ENCODE measurements at places on chromosomes 7 and 10.

DNA sequence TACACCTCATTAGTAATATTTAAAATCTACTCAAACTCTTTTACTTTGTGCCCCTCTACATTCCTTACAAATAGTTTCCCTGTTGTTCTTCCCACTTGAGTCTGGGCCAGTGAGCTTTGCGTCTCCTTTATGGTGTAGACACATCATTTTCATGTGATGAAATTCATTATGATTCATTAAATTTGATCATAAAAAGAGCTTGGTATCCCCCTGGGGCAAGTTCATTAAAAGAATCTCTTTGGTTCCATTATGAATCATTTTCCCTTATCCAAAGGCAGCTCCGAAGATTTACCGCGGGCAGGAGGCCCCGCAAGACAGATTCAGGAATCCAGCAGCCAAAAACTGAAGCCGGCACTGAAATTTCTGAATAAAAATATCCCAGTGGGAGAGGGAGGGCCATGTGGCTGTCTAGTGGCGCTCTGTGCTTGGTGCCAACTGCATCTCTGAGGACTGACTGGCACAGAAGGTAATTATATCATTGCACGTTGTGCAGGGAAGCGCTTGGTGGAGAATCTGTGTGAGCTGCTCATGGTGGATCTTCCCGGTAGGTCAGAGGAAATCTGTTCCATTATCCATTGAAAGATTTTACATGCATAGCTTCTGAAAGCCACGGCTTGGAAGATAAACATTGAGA, 151.4 kb upstream of the PITRM1 start:
- no peak for DNase-seq

DNA sequence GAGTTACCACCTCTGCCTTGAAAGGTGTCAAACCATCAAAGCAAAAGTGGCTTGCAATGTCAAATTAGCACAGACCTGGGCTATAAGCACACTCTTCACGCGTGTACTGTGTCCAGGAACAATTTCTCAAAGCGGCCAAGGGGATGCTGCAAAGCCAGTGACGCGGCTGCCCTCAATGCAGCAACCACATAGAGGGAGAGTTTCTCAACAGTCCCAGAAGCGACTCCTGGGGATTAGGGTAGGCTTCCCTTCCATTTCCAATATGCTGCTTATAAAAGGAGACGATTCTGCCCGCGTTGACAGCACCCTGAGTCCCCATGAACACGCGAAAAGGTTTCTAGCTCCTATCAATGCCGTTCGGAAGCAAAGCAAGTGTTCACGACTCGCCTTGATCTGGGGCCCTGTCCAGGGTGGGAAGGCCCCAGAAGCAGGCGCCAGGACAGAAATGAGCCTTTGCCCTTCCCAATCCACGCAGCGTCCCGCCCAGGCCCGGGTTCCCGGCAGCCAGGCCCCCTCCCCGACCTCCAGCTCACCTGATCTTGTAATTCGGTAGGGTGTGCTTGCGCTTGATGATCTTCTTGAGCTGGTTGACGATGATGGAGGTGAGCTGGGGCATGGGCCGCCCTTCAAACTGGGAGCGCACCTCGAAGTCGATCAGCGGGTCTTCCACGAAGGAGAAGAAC, 1.3 kb downstream of the PDZD8 start:
- DNase-seq: peak; percentile 59

- DNase-seq: no peak
These were observed 14.7 kb downstream of the AQP1 start for GRCh38 chr7:30926313-30926712.

- DNase-seq: no peak
These were observed 136.8 kb downstream of the C10orf90 start for GRCh38 chr10:126533644-126534043.

DNA sequence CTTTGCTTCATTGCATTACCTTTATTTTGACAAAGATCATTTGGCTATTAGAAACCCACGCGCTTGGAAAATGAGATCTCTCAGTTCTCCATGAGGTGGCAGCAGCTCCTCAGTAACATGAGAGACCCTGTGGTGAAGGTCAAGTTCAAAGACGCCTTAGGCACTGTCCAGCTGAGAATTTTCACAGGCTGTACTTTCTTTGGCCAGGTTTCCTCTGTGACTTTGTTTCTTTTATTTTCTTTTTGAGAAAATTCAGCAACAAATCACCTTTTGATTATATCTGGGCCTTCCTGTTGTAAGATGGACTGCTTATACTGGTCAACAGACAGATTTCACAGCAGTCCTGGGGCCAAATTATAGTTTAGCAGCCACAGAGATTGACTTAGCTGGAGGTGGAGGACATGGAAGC, 54.5 kb downstream of the RAB18 start:
- DNase-seq: peak; percentile 58

GRCh38 chr10:70308121-70309060, 24.6 kb upstream of the NPFFR1 start:
- DNase-seq: no peak

DNA sequence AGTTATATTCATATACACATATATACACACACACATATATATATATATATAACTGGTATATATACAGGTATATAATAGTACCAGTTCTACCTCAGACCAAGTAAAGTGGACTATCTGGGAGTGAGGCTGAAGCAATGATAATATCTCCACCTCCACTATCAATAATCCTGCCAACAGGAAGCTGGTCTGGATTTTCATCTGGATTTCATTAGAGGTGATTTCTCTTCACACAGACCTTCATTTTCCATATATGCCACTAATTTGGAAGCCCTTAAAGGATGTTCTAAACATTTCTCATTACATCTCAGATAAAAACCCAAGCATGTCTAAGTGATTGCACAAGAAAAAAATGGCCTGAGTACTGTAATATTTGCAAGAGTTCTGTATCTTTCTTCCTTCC, 1.7 kb upstream of the SLC35B4 start:
- no peak for DNase-seq

All from transverse colon (tissue), 4 donors.